ENCODE measurements at places on chromosomes 3 and 15.
A peak's percentile ranks its signal among the peaks of the same experiment; 100 is the strongest.

DNA sequence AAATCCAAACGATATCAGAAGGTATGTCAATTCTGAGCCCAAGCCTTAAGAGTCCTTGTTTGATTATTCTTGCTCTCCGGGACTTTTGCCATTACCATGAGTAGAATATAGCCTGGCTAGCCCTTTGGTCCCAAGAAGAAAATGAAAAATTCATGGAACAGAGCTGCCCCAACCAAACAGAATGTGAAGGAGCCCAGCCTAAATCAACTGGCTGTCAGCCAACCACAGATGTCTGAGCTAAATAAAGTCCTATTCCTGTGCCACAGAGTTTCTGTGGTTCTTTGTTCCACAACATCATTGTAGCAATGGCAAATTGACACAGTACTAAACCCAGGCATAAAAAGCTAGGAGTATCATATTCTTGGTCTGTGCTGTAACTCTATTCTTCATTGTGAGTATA, 185.2 kb downstream of the CPNE4 start:
- DNase-seq, result no peak

GRCh38 chr3:29759411-29760225, 478.7 kb downstream of the RBMS3 start:
- no peak for DNase-seq

- DNase-seq, result no peak
Measured at GRCh38 chr15:100763835-100764750, 115.5 kb upstream of the ALDH1A3 start.

GRCh38 chr15:78997981-78998499, 53.2 kb upstream of the CTSH start:
- DNase-seq, result no peak

- DNase-seq, result no peak
Measured at GRCh38 chr3:78096488-78097255, 1056.8 kb downstream of the ROBO2 start.

DNA sequence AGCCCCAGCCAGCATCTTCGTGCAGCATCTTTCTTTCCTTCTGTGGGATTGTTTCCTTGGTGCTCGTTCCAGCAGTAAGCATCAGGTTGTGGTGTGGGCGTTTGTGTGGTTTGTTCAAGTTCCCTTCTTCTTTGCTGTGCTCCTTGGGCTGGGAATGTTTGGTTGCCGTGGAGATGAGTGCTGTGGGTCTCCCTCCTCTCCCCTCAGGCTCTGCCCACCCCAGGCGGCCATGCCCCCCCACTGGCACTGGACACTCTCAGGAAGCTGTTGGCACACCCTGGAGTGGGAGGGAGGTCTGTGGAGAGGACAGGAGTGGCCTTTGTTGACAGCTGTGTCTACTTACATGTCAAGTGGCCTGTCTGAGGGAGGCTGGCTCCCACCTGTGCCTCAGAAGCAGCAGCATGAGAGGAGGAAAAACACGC, 46.5 kb upstream of the SACM1L start:
- DNase-seq, result peak; percentile 71

- no peak for DNase-seq
Measured at GRCh38 chr3:140822401-140823047, 119.1 kb upstream of the SLC25A36 start.

DNA sequence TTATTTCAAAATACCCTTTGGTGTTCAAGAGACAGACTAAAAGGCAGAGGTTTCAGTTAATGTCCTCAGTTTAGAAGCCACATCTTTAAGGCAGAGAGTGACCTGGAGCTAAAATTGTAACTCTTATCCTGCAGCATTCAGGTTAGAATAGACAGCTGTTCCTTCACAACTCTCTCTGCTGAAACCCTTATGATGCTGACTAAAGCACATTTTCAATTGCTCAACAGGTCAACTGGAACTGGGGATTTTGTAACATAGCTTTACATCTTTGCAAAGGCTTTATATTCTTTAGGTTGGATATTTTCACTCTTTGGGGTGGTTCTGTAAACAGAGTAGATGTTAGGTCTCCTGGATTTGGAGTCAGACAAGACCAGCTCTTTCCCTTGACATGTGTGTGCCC, 20.3 kb upstream of the PLSCR4 start:
- DNase-seq, result no peak

GRCh38 chr3:34808287-34808686, 831.0 kb upstream of the ARPP21 start:
- DNase-seq, result no peak

DNA sequence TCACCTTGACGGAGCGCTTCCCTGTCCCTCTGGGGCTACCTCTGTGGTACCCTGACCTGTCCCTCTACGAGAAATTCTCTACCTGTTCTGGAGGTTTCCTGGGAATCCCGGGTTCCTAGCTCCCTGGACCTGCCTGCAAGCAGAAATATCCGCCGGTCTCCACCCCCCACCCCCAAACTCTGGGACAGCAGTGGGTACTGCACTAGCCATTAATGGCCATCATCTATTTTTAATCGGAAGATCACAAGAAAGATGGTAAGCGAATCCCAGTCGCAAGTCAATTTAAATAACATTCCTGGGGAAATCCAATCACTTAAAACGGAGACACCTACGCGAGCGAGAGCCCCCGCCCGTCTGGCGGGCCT, 429 bp upstream of the C3orf80 start:
- no peak for DNase-seq

- DNase-seq, result no peak
Measured at GRCh38 chr15:42674472-42674871, 62.5 kb downstream of the CDAN1 start.

- no peak for DNase-seq
Measured at GRCh38 chr15:30953731-30954378, 37.6 kb downstream of the MTMR10 start.

DNA sequence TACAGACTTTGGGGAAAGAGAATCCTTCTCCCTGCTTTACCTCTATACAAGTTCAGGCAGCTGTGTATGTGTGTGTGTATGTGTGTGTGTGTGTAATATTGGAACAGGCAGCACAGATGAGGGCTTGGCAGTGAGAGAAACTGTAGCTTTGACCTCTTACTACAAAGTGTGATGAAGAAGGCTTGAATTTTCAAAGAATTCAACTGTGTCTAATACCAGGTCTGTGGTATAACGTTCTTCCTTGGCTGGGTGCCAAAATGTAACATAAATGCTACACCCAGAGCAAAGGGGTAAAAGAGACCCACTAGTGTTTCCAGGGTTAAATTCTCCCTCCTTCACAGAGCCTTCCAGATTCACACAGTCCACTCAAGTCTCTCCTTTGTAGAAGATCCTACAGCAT, 51.1 kb downstream of the CHST2 start:
- no peak for DNase-seq

GRCh38 chr3:130645261-130645660, 101.4 kb downstream of the PIK3R4 start:
- no peak for DNase-seq

All from renal pelvis (tissue), 12 donors.